NCI-H1436 treated with DMSO at 0.1 percent for 48 hours (cell line): ENCODE measurements at places on chromosomes 3 and 15.

DNA sequence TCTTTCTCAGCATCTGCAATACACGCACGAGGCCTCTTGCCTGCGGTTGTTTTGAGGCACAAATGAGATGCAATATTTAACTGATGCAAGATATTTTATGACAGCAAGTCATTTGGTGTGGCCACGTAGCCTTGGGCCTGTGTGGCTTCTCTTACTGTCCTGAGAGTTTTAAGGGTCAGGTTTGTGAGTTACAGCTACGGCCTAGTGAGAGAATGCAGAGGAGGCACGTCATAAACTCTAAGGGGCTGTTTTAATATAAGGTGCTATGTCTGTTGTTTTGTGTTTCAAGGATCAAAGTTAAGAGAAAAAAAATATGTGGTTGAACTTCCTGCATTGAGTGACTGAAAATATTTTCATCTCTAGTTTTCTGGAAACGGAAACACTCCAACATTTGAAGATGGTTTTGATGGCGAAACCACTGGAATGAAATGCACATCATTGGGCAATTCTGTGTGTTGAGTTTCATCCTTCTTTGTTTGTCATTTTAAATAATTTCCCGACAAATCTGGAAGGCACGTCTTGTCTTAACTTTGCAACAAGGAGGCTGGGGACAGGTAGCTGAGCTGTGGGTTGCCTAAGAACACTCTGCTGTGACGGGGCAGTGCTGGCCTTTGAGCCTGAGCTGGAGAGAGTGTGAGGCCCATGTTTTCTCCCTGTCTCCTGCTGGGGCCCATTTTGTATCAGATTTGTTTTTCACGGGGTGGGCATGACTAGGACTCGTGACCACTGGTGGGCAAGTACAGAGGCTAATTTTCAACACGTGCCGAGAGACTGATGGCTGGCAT lies 5.1 kb downstream of the APBA2 start:
- no peak for DNase-seq

GRCh38 chr3:11991751-11992150 lies 12.4 kb upstream of the SYN2 start:
- DNase-seq, result no peak

DNA sequence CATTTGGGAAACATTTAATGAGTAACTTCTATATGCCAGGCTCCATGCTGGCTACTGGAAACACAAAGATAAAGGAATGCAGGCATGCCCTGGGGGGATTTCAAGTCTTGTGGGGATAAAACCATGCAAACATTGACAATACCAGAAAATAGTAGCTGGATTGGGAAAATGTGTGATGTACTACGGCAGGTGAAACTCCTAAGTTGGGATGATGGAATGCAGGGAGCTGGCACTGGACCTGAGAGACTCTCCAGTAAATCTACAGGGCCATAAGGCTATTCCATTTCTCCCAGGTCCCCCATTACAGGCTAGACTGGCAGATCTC lies 68.2 kb upstream of the NTRK3 start:
- DNase-seq, result no peak

DNA sequence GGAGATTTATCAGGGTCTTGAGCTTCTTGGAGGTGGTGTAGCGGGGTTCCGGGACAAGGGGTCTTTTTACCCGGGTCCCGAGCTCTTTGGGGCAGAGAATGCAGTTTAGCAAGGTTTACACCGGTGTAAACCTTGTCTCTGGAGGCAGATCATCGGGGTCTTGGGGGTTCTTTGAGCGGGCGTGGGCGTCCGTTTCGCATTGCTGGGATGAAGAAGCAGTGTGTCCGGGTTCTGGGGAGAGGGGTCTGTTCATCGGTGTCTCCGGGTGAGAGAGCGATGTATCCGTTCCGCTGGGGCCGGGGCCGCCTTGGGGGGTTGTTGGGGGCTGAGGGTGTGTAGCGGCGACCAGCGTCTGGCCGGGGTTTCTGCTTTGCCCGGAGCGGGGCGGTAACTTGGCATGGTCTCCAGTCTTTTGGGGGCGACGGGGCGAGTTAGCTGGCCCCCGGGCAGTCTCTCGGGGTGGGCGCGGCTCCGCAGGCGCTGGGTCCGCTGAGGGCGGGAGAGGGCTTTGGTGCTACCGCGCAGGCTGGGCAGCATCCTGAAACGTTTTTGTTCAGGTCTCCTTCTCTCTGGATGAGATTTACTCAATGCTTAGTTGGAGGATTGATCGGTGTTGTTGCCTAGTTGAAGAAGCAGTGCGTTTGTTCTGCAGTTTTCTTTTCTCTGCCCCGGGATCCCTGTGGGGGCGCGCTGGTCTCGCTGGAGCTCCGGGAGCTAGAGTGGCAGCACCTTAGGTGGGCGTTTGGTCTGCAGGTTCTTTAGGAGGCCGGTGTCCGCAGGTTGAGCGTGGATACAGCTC lies 843 bp downstream of the GLCE start:
- no peak for DNase-seq

- DNase-seq, result no peak
These were observed 5.3 kb downstream of the SNUPN start for GRCh38 chr15:75620058-75620820.

- DNase-seq, result no peak
These were observed 79.6 kb downstream of the ARNT2 start for GRCh38 chr15:80483725-80484161.

DNA sequence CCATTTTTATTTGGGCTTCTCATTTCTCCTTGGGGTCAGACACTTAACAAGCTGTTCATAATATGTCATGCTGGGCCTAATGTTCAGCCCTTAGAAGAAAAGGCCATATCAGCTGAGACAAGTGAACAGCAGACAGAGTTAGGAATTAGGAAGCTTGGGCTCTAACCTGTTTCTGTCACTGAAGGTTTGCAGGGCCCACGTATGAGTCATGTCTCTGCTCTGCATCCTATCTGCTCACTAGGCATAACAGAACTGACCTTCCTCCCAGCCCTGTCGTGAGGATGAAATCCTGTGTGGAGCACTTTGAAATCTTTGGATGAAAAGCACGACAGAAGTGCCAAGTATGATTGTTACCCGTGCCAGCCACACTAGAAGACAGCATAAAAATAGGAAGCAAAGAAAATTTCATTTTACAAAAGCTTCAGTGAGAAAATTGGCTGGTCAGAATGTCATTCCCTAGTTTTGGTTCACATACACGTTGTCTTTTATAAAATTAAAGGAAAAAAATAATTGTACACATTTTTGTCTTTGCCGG lies 26.5 kb upstream of the CD47 start:
- DNase-seq, result no peak

GRCh38 chr15:57592426-57592825 lies 722 bp downstream of the MYZAP start:
- no peak for DNase-seq

DNA sequence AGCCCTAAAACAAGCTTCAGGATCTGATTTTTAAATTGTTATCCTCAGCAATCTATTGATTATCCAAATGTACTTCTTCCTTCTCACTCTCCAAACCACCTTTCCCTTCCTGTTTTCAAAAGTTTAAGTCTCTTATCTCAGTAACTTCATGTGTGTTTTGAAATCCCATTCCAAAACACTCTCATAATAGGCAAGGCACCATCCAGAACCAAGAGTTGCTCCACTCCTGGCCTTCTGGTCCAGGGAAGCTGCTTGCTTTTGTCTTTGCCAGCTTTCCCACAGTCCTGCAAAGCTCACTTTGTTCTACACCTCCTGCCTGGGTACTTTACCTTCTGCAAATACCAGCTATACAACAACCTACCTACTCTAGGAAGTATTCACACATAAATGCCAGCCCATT lies 63.5 kb downstream of the MLH1 start:
- no peak for DNase-seq

GRCh38 chr3:81910244-81910852 lies 148.9 kb upstream of the GBE1 start:
- no peak for DNase-seq

- no peak for DNase-seq
These were observed 7.9 kb downstream of the POPDC2 start for GRCh38 chr3:119652306-119653033.

DNA sequence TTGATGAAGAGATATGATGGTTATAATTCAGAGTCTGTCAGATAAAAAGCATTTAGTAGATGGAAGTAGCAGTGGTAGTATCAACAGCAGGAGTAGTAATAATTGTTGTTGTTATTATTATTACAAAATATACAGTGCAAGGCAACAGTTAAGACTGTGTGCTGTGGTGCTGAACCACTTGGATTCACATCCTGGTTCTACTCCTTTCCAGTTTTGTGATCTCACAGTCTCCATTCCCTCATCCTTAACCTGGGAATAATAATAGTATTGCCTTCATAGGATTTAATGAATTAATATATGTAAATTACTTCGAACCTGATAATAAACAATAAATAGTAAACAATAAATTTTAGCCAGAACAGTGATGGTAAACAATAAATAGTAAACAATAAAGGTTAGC lies 37.1 kb upstream of the TSC22D2 start:
- DNase-seq, result no peak

DNA sequence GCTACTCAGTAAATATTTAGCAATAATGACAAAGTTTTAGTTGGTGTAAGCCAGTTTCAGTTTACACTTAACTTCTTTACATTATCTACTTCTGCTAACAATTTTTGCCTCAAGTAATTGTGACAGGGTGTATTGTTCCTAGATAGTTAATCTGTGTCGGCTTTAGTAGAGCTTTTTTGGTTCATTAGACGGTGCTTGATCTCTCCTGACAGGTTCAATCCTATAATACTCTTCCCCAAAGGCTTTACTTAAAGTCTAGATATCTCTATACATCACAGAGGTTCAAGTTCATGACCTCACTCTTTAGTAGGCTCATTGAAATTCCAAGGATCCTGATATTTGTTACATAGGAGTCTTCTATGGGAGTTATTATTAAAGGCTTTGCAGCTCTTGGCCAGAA lies 365.6 kb upstream of the DPPA4 start:
- no peak for DNase-seq
